Astrocyte (in vitro differentiated cells and primary cell): ENCODE measurements at places on chromosomes 4 and X. TPM values are rescaled to one million over a fixed set of nuclear protein-coding genes. Genes with fewer than 3 reads are reported as not detected.

UGT2B17 gene
- not detected in 2 replicates for total RNA-seq

UBL4A gene
- 25.8 and 26.2 TPM in 2 replicates for total RNA-seq

GUF1 gene
- total RNA-seq: 24.7 and 25.3 TPM in 2 replicates

SNX25 gene
- 29.2 and 29.5 TPM in 2 replicates for total RNA-seq

MAGEE1 gene
- 3.2 and 3.9 TPM in 2 replicates for total RNA-seq

TRPC5OS gene
- total RNA-seq: not detected in 2 replicates

MAGEB10 gene
- total RNA-seq: not detected in 2 replicates

SHROOM3 gene
- total RNA-seq: 50.9 and 64.6 TPM in 2 replicates

TBC1D8B gene
- total RNA-seq: 12.1 and 13.7 TPM in 2 replicates

CDS1 gene
- 3.8 and 5.7 TPM in 2 replicates for total RNA-seq

ZNF518B gene
- total RNA-seq: 27.6 and 33.1 TPM in 2 replicates

LUZP4 gene
- total RNA-seq: not detected in 2 replicates

- peak; percentile 7 for DNase-seq
Observed at GRCh38 chr4:175469514-175469913, 342.6 kb downstream of the GPM6A start.

- no peak for DNase-seq
Observed at GRCh38 chr4:7024336-7024890, 18.8 kb upstream of the TADA2B start.

GRCh38 chr4:171246948-171247347 lies 566.3 kb upstream of the GALNTL6 start:
- no peak for DNase-seq

DNA sequence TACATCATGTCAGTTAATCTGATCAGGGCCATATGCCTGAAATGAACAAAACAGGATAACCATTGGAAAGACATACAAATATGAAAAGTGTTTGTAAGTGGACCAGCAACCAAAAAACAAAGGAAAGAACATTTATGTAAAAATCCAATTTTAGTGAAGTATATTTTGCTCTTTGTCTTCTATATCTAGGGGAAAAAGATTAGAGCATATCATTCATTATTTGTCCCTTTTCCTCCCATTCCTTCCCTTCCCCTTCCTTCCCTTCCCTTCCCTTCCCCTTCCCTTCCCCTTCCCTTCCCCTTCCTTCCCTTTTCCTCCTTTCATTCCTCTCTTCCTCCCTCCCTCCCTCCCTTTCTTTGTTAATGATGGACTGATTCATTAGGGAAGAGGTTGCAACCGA lies 1.8 kb upstream of the GNRHR start:
- DNase-seq: no peak

- no peak for DNase-seq
Observed at GRCh38 chr4:125781651-125782050, 466.9 kb downstream of the FAT4 start.

GRCh38 chr4:3729188-3729881 lies 36.9 kb upstream of the ADRA2C start:
- peak; percentile 2 for DNase-seq

GRCh38 chr4:86512631-86513030 lies 81.5 kb upstream of the PTPN13 start:
- no peak for DNase-seq

DNA sequence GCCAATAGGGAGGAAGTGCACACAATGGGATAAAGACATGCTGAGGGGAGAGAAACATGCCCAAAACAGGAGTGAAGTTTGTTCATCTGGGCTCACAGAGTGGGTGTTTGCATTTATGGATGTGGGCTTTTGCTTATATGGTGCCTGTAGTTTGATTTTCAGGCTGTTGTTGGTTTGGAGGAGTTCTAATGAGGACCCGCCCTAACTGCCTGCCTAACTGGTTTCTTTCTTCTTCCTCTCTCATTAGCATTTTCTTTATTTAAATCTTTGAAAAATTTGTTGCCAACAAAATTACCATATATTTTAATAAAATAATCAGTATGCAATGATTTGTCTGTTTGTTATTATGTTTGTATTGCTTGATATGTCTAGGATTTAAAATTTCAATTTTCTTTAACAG lies 1965.8 kb downstream of the C4orf33 start:
- DNase-seq: no peak

DNA sequence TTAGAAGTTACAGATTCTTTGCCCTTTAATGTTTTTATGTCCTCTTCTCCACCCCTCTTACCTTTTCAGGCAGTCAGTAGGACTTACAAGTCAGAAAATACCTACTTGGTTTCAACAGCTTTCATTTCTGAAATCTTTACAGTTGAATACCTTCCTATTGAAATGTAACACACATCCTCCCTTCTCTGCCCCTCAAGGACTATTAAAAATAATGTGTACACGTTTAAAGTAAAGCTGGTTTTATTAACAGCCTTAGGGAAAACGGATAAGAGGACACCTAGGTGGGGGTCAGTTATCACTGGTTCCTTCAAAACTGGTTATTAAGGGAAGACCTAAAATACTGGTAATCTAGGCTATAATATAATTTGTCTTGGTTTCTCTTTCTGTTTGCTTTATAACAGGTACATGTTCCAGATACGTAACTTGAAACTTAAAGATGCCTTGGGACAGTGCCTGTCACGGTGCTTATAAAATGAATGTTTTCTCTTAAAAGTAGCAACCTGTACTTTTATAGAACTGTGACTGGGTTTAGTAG lies 1.8 kb downstream of the CCSER1 start:
- DNase-seq: no peak

DNA sequence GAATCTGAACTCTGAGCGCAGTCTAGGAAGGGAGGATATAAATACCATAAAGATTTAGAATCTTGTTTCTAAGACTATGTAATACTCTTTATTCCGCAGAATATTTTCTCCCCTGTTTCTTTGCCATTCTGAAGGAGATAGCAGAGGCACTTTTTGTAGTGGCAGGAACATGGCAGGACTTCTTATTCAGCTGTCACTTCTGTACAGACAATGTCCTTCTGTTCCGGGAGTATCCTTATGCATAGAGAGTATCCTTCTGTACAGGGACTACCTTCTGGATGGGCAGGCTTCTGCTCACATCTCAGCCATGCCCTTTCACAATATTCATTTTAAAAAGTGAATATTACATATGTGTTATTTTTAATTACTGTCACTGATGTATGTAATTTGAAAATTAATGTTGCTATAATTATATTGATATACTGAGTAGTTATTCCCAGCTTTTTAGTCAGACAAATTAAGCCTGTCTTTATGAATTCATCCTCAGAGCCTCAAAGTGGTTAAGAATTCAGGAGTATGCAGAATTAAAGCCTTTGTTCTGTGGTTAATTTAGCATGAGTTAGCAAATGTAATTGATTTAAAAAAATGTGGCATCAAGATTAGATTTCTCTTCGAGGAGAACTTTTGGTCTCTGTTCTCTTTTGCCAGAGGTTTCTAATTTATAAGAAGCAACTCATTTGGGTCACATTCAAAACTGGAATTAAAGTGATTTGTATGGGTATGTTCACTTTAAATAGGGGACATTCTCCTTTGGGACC lies 174.4 kb downstream of the FHIP1A start:
- no peak for DNase-seq

DNA sequence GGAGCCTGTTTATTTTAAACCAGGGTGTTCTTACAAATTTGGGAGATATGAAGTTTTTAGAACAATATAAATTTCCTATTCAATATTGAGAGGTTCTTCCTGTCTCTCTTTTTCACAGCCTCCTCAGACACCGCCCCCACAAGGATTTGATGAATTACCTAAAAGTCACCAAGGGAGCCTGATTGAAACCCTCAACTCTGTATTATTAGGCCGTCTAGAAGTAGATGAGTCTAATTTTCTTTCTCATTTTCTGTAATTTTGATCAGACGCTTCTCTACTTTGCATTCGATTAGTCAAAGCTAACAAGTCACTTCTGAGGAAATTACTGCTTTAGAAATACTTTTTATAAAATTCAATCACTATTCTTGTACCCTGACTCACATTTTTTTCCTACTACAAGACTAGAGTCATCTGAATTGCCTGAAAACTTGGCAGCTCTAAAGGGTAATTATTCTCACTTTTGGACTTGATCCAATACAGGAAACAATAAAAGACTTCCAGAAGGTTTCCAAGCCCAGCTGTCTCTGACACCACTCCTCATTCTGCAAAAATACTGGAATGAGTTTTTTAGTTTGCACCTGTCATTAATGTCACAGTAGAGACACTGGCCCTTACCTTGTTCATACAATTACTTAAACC lies 111.2 kb downstream of the ELOVL6 start:
- DNase-seq: peak; percentile 93

- no peak for DNase-seq
Observed at GRCh38 chrX:135015523-135016245, 6.7 kb downstream of the RTL8B start.

GRCh38 chr4:113026556-113026955 lies 22.9 kb upstream of the ANK2 start:
- peak; percentile 57 for DNase-seq

GRCh38 chr4:13492747-13493146 lies 8.6 kb upstream of the RAB28 start:
- DNase-seq: no peak

GRCh38 chrX:71618303-71618721 lies at the start of gene CXCR3:
TSS of gene CXCR3 (minus strand) at chrX:71618511. CDS start at chrX:71618449, 62 bp downstream.
- DNase-seq: peak; percentile 40

DNA sequence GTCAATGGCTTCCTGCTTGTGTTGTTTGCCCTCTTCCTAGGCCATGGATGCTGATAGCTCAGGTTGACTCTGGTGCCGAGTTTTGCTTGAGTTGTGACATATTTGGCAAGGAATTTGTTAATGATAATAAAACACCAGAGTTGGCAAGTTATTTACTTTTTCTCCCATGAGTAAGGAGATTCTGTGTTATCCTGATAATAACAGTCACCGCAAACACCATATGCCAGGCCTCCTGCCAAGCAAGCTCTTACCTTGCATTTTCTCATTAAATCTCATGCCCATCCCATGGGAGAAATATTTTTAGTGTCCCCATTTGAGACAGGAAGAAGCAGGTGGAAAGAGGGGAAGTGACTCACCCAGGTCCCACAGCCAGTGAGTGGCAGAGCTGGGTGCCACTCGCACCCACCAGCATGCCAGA lies 67.4 kb upstream of the CLCN4 start:
- DNase-seq: peak; percentile 49

- DNase-seq: no peak
Observed at GRCh38 chrX:67789536-67789935, 245.7 kb downstream of the AR start.

- DNase-seq: no peak
Observed at GRCh38 chrX:149903889-149904748, 23.1 kb downstream of the MAGEA8 start.

- DNase-seq: no peak
Observed at GRCh38 chrX:49102190-49102589, 21.3 kb downstream of the GPKOW start.

- peak; percentile 81 for DNase-seq
Observed at GRCh38 chr4:8198906-8199593, at the start of gene SH3TC1. TSS of gene SH3TC1 (plus strand) at chr4:8199290. CDS start at chr4:8205195, 5,905 bp downstream.

DNA sequence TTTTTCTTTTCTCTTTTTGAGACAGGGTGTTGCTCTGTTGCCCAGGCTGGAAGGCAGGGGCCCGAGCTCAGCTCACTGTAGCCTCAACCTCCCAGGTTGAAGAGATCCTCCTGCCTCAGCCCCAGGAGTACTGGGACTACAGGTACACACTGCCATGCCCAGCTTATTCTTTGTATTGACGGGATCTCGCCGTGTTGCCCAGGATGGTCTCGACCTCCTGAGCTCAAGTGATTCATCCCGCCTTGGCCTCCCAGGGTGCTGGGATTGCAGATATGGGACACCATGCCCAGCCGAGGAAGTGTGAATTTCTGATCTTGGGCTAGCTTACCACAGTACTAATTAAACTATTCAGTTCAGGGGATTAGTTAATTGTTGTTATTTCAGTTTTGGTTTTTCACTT lies 28.6 kb upstream of the FAM193A start:
- no peak for DNase-seq
